D721Med (cell line): ENCODE measurements at places on chromosomes 12 and 14.

DNA sequence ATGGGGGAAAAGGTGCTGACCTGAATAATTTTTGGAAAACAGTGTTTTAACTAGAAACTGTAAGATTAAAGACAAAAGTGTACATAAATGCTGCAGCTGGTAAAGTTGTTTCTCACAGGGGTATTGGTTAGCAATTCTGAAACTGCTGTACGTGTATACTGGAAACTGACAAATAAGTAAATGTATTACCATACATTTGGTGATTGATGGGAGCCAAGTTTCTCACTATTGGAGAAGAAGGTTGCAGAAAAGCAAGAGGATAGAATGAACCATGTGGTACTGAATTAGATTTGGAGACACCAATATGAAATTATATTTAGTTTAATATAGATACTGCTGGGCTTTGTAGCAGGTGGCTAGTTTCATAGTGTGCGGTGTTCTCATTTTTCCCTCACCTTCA is 19.6 kb upstream of the FBXO33 start:
- DNase-seq, result no peak

DNA sequence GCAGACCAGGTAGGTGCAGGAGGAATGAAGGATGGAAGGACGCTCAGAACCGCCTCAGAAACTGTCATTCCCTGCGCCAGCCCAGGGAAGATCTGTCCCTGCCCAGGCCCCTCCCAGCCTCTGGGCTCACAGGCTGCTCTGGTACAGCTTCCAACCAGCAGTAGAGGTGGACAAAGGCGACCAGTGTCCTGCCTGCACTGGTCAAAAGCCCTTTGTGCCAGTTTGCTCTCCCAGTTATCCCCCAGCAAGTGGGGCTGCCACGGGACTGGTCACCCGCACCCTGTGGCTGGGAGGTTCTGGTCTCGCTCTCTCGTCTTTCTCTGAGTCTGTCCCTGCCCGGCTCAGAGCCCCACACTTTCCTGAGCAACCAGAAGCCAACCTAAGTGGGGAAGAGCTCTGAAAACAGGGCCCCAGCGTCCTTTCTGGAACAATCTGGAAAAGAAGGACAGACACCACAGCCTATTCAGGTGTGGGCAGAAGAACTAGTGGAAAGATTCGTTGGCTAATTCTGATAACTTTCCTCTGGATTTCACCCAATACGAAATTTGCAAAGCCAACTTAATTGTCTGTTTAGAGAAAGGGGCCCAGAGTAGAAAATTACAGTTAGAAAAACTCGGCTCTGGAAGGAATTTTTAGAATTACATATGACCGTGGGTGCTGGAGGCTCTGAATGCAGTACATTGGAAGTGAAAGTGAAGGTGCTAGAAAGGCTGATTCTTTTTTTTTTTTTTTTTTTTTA is 21.7 kb downstream of the SNRNP35 start:
- DNase-seq, result no peak

- DNase-seq, result no peak
Measured at GRCh38 chr12:132881818-132882217, 5.6 kb downstream of the CHFR start.

DNA sequence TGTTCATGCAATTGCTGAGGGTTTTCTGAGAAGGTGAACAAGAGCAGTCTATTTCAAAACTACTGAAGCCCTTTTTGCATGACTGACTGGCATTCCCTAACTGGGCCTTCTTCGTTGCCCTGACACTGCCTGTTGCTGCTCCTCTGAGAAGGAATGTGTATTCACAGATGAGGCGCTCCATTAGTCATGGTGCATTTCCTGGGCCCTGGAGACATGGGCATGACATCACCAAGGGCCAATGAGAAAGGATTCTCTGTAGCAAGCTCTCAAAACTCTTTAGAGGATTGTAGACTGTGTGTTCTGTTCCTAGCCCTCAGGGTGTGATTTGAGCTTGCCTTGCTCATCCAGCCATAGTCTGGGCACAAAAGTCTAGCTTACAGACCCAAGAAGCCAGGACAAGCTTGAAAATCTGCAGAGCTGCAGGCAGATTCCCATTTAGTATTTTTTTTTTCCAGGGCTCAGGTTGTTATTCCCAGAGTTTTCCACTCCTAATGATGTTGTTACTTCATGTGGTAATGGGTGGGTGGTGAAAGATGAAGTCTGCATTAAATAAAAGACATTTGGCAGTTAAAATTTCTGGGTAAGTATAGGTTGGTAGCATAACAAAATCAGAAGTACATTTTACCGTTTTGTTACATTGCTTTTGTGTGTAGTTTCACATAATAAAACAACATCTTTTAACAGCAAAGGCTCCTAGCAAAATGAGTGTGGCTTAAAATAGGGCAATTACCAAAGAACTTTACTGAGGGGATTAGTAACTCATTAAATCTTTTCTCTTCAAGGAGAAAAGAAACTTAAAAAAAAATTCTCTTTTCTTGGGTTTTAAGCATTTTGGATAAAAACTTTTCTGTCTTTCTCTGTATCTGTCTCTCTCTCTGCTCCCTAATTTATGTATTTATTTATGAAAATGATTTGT is 318.4 kb downstream of the RAD51B start:
- no peak for DNase-seq
